ENCODE measurements at places on chromosomes 4 and X.
A peak's percentile ranks its signal among the peaks of the same experiment; 100 is the strongest.

GRCh38 chr4:170589597-170590191, 499.9 kb upstream of the AADAT start:
- DNase-seq: no peak

- DNase-seq: peak; percentile 30
These were observed 23.4 kb downstream of the CCNI start for GRCh38 chr4:77052352-77052751.

DNA sequence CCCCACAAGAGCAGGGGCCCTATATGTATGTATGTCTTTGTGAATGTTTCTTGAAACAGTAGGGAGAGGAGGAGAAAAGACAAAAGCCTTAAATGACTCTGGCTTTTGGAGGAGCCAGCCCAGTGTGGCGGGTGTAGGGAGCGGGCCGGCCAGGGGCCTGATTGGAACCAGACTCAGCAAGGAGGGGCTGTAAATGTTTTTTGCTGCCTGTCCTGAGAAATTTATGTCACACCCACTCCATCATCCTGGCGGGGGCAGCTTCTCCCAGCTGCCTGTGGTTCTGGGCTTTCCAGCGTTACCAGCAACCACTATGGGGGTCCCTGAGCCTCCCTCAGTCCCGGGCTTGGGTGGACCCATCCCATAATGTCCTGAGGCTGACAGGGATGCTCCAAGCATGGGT, 130.8 kb downstream of the PJA1 start:
- no peak for DNase-seq

- no peak for DNase-seq
These were observed 253.2 kb upstream of the IGFBP7 start for GRCh38 chr4:57363346-57363745.

GRCh38 chrX:27976284-27976683, 5.0 kb downstream of the DCAF8L1 start:
- no peak for DNase-seq

DNA sequence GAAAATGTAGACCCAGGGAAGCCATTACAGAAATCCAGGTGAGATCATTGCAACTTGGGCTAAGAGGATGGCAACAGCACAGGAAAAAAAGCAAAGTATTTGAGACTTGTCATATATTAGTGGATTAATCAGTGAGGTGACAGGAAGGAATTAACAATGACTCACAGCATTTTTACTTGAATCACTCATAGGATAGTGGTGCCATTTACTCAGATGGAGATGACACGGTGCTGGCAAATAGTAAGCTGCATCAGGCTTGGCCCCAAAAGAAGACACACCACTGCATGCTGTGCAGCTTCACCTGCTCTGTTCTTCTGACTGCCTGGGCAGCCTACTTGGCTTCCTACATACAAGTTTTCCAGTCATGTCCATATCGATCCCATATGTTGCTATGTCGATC, 144.8 kb downstream of the FRYL start:
- peak; percentile 3 for DNase-seq

DNA sequence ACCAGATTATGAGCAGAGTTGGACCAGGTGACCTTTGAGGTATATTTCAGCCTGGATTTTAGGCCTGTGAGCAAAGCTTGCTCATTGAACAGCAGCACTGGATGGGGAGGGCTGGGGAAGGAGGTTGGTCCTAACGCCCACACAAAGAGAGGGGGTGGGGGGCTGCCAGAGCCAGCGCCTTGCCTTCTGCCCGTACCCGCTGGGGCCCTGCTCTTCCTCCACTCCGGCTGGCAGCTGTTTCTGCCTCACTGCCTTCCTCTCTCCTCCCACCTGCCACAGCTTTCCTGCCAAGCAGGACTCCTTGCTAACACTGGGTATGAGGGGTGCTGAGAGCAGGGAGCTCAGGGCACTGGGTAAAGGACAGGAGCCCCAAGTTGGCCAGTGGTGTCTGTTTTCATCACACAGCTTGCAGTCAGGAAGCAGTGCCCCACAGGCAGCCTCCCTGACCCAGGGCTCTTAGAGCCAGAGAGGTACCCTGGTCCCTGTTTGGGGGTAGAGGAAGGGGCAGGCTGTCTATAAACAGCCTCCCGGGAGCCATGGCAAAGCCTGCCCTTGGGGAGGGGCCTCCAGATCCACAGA, 6.1 kb downstream of the NALF2 start:
- DNase-seq: no peak

DNA sequence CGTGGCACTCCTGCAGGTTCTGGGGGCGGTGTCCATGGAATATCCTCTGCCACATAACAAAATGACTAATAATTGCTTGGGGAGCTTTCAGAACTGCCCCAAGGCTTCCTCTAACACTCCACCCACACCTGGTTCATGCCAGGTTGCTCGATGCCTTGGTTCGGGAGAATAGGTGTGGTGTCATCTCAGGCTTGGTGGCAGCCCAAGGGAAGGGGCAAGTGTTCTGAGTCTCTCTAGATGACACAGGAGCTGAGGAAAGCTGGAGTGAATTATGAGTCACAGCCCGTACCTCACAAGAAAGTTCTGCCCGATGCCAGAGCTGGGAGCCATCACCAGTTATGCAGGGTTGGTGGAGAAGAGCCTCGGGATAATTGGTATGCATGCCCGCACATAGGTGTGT, 14.7 kb downstream of the FTSJ1 start:
- no peak for DNase-seq

DNA sequence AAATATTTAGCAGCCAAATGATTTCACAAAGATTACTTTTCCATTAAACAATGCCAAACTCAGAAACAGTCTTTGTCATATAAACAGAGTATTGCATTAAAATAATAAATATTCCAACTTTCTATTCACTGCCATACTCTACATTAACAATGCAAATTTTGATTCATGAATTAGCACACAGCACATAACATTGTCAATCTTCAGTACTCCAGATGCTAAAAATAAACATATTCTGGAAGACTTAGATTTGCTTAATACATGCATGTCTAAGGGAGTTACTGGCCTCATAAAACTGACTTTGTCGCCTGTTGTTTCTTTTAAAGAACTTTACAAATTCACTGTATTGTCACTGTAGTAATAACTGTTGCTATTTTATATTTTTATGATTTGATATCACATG, 131.6 kb downstream of the TMEM144 start:
- DNase-seq: no peak

Data from CD14-positive monocyte (primary cell).